Activated naive CD8-positive, alpha-beta T cell treated with anti-CD3 and anti-CD28 coated beads for 36 hours (primary cell): ENCODE measurements at places on chromosomes 6 and 20. TPM values are rescaled to one million over a fixed set of nuclear protein-coding genes. Genes with fewer than 3 reads are reported as not detected.

DNA sequence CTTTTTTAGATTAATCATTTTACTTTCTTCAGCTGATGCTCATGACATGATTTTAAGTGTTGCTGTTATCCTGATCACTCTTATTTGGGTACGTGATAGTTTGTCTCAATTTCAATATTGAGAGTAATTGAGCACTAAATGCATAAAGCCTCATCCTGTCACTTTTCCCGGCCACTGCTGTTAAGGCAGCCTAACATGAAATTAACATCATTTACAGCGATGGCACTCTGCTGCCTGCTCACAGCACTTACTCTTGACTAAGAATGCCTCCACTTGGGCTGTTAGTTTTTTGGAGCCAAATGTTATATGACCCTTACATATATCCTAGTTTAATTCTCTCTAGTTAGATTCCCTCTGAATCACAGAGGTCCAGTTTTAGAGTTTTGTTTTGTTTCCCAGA is 107.3 kb downstream of the SLX4IP start:
- peaks cover 25% of the 10 kb centered on the region for H3K4me1 ChIP-seq
- DNase-seq: no peak
- H3K27me3 ChIP-seq: no peaks in the 10 kb centered on the region
- H3K36me3 ChIP-seq: peaks cover 1% of the 10 kb centered on the region
- H3K4me3 ChIP-seq: no peak overlapping the region

DNA sequence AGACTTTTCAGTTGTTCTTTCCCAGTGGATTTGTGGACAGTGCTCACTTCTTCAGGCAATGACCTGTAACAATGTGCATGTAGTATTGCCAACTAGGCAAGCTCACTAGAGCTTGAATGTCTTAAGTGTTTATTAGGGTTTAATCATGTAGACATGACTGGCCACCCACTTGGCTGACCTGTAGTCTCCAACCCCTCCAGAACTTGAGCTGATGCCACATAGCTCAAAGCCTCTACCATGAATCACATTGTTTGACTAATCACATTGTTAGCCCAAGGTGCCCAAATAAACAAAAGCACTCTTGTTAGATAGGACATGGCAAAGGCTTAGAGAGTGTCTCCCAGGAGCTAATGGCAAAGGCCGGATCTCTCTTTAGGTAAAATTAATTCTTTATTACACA is 272.7 kb downstream of the GRIK2 start:
- H3K36me3 ChIP-seq: no peaks in the 10 kb centered on the region
- H3K4me1 ChIP-seq: no peaks in the 10 kb centered on the region
- no peaks in the 10 kb centered on the region for H3K27me3 ChIP-seq
- no peak overlapping the region for H3K27ac ChIP-seq
- no peak overlapping the region for H3K4me3 ChIP-seq

GRCh38 chr6:83511901-83512681 is at the start of gene PRSS35:
Gene PRSS35, plus strand, starts transcription at chr6:83512534. Its CDS starts 10,908 bp downstream, at chr6:83523442.
- DNase-seq: peak; percentile 20
- peak within 1 kb of the TSS; percentile 34 for H3K4me3 ChIP-seq
- H3K36me3 ChIP-seq: no peaks in the 10 kb centered on the region
- H3K4me1 ChIP-seq: peaks cover 7% of the 10 kb centered on the region
- peaks cover 60% of the 10 kb centered on the region for H3K27me3 ChIP-seq

DNA sequence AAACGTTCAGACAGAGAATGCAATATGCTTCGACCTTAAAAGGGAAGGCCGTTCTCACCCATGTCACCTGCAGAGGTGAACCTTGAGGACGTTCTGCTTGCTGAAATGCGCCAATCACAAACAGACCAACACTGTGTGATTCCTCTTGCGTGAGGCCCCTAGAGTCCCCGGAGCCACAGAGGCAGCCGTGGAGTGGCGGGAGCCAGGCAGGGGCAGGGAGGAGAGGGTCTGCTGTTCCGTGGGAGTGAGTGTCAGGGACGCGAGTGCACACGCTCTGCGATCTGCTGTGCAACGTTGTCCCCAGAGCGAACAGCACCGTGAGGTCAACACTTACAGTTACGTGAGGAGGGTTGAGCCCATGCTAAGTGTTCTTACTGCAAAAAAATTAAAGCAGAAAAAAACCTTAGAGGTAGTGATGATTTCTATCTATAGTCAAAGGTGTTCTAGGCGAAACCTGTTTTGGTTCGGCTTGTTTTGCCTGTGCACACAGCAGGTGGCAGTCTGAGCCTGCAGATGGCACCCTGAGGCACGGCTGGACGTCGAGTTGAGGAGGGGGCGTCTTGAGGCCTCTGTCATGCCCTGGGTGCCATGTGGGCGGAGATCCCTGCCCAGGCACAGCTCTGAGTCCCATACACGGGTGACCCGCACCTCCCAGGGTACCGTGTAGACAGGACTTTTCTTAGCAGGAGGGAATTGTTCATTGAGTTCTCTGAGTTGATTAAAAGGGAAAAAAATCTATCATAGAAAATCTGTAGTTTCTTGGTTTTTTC is 71.7 kb upstream of the FRMD1 start:
- H3K4me3 ChIP-seq: no peak overlapping the region
- H3K27ac ChIP-seq: no peak overlapping the region
- no peaks in the 10 kb centered on the region for H3K4me1 ChIP-seq
- H3K36me3 ChIP-seq: no peaks in the 10 kb centered on the region
- peaks cover 18% of the 10 kb centered on the region for H3K27me3 ChIP-seq

- DNase-seq: no peak
- no peak overlapping the region for H3K27ac ChIP-seq
- peaks cover 2% of the 10 kb centered on the region for H3K4me1 ChIP-seq
- no peaks in the 10 kb centered on the region for H3K27me3 ChIP-seq
- H3K4me3 ChIP-seq: no peak overlapping the region
- no peaks in the 10 kb centered on the region for H3K36me3 ChIP-seq
Measured at GRCh38 chr6:98633886-98634285, 200.5 kb upstream of the POU3F2 start.

GRCh38 chr20:47574616-47575364 is 73.1 kb downstream of the NCOA3 start:
- no peak for DNase-seq
- H3K27me3 ChIP-seq: no peaks in the 10 kb centered on the region
- H3K4me1 ChIP-seq: peaks cover 62% of the 10 kb centered on the region
- H3K36me3 ChIP-seq: peaks cover 42% of the 10 kb centered on the region
- no peak overlapping the region for H3K27ac ChIP-seq

Gene BANF2
- total RNA-seq: not detected

- H3K4me1 ChIP-seq: no peaks in the 10 kb centered on the region
- no peak for DNase-seq
- H3K36me3 ChIP-seq: no peaks in the 10 kb centered on the region
- no peaks in the 10 kb centered on the region for H3K27me3 ChIP-seq
- H3K27ac ChIP-seq: no peak overlapping the region
- no peak overlapping the region for H3K4me3 ChIP-seq
Measured at GRCh38 chr6:67350729-67351128, 1284.4 kb upstream of the ADGRB3 start.

DNA sequence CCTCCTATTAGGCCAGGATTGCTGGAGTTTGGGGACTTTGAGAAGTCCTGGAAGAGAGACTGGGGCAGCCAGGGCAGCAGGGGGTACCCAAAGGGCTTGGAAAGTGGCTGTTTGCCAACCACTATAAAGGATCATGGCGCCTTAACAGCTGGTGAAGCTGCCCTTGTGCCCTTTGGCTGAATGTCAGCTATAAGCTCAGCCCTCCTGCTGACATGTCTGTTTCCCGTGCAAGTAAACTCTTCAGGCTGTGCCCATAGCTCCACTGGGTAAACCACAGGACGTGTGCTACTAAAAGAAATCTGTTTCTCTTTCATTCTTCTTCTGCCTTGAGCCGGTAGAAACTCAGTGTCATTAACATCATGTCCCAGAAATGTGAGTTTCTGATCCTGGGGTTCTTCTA is 97.3 kb downstream of the CAP2 start:
- no peak overlapping the region for H3K4me3 ChIP-seq
- no peak for DNase-seq
- no peaks in the 10 kb centered on the region for H3K36me3 ChIP-seq
